ENCODE measurements at places on chromosomes 12 and 14.

GRCh38 chr12:28622406-28622805, 432.1 kb downstream of the CCDC91 start:
- no peak for DNase-seq

- no peak for DNase-seq
Measured at GRCh38 chr14:22265319-22266141, 323.5 kb downstream of the DAD1 start.

DNA sequence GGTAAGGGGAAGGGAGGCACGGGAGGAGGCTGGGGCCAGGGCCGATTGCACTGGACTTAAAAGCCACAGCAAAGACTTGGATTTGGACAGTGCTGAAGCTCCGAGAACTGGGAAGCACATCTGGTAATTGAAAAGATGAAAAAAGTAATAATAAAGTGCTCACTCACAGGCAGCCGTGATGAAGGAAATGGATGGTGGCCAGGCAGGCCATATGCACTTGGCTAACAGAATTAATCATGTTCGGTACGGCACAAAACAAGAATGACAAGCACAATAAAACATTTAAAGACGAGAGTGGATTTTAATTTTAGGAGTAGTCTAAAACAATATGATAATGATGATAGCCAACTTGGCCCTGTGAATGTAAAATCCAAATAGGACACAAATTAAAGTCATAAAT, 154.3 kb downstream of the VRK1 start:
- DNase-seq, result no peak

GRCh38 chr12:46660719-46661109, 165.1 kb downstream of the SLC38A4 start:
- DNase-seq, result no peak

Data from SW 1271 (cell line).